ENCODE measurements at places on chromosomes 4 and X. TPM values are rescaled to one million over a fixed set of nuclear protein-coding genes. Genes with fewer than 3 reads are reported as not detected.

DNA sequence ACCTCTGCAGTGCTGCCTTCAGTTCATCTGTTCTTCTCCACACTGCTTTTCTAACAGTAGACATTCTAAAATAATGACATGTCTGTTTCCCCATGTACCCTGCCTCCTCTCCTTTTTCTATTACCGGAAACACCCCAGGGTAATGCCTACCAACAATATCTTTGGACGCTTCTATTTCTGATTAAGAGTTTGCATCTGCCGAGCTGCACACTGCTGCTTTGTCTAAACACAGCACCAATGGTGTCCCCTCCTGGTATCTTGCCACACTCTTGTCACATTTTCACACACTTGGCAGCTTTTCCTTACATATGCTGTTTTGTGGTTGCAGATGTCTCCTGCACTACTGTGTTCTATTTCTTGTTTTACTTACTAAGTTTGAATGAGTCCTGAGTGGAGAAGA, 288.8 kb downstream of the GRIA2 start:
- H3K36me3 ChIP-seq: no peaks in the 10 kb centered on the region
- no peak for DNase-seq
- no peak overlapping the region for H3K4me3 ChIP-seq
- H3K27me3 ChIP-seq: no peaks in the 10 kb centered on the region

GRCh38 chr4:79212311-79212710, 113.5 kb downstream of the NAA11 start:
- DNase-seq: no peak
- no peaks in the 10 kb centered on the region for H3K27me3 ChIP-seq
- no peaks in the 10 kb centered on the region for H3K4me1 ChIP-seq
- no peak overlapping the region for H3K4me3 ChIP-seq
- no peaks in the 10 kb centered on the region for H3K36me3 ChIP-seq

The CCKAR gene
- total RNA-seq: not detected

The NDNF gene
- total RNA-seq: 6.8 TPM

DNA sequence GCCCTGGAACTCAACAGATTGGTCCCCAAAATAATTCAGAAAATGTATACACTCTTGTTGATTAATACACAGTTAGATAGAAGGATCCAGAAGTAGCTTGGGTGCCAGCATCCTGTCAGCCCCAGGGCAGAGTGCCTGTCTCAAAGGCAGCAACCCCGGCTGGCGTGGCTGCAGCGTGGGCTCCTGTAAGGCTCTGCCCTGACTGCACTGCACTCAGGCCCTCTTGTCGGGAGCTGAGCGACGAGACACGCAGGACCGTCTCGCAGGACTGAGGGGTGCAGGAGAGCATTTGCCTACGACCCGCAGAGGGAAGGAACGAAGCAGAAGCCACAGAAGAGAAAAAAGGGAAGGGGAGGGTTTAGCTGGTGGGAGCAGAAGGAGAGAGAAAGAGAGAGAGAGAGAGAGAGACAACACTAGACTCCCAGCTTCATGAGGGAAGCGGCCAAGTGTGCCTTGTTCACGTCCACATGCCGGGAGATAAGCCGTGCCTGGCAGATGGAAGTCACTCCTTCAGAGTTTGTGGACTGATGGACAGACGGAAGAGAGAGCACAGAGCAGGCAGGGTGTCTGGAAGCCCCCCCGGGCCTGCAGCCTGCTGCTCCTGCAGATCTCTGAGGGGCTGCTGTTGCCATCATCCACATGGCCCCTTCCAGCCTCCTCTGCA, 38.7 kb upstream of the HELT start:
- DNase-seq: no peak
- H3K36me3 ChIP-seq: no peaks in the 10 kb centered on the region
- peak overlapping the region; percentile 41 for H3K27ac ChIP-seq
- no peaks in the 10 kb centered on the region for H3K27me3 ChIP-seq
- H3K4me1 ChIP-seq: peaks cover 35% of the 10 kb centered on the region

The NKAP gene
- total RNA-seq: 5.0 TPM

DNA sequence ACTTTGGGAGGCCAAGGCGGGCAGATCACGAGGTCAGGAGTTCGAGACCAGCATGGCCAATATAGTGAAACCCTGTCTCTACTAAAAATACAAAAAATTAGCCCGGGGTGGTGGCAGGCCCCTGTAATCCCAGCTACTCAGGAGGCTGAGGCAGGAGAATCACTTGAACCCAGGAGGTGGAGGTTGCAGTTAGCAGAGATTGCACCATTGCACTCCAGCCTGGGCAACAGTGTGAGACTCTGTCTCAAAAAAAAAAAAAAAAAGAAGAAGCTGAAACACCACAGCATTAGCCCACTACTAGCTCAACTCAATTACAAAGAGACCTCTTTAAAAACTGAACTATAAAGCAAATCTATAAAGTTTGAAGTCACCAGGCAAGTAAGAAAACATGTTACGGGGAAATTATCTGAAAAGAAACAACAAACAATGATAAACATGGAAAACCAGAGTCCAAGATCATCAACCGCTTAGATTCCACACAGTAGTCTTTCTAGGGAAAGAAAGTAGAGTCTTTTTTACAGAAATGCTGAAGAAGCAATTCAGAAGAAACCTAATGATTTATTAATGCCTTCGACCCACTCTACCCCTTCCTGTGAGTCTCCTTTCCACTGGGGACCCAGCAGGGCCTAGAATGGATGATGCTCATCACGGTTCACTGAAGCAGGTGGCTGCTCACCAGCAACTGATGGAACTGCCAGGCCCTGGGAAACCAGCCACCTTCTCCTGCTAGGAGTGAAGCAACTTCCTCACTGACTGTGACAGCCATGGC, 6.6 kb downstream of the SAT1 start:
- H3K27me3 ChIP-seq: no peaks in the 10 kb centered on the region
- no peak overlapping the region for H3K27ac ChIP-seq
- peaks cover 9% of the 10 kb centered on the region for H3K36me3 ChIP-seq
- H3K4me3 ChIP-seq: no peak overlapping the region

GRCh38 chr4:157607996-157608395, 387.5 kb downstream of the GRIA2 start:
- no peak overlapping the region for H3K27ac ChIP-seq
- H3K4me3 ChIP-seq: no peak overlapping the region
- no peak for DNase-seq
- H3K4me1 ChIP-seq: no peaks in the 10 kb centered on the region
- H3K36me3 ChIP-seq: no peaks in the 10 kb centered on the region

The PHKA1 gene
- total RNA-seq: 18.1 TPM

The CXCL13 gene
- total RNA-seq: not detected

- peaks cover 21% of the 10 kb centered on the region for H3K4me1 ChIP-seq
- no peak overlapping the region for H3K4me3 ChIP-seq
- no peaks in the 10 kb centered on the region for H3K27me3 ChIP-seq
- no peak overlapping the region for H3K27ac ChIP-seq
Measured at GRCh38 chr4:123390846-123391456, 5.6 kb upstream of the SPRY1 start.
